Activated T-cell treated with anti-CD3 and anti-CD28 coated beads for 1 hour (primary cell): ENCODE measurements at places on chromosomes 11 and 22.
A peak's percentile ranks its signal among the peaks of the same experiment; 100 is the strongest.

GRCh38 chr11:49499117-49499516 is 290.7 kb upstream of the FOLH1 start:
- DNase-seq, result no peak

DNA sequence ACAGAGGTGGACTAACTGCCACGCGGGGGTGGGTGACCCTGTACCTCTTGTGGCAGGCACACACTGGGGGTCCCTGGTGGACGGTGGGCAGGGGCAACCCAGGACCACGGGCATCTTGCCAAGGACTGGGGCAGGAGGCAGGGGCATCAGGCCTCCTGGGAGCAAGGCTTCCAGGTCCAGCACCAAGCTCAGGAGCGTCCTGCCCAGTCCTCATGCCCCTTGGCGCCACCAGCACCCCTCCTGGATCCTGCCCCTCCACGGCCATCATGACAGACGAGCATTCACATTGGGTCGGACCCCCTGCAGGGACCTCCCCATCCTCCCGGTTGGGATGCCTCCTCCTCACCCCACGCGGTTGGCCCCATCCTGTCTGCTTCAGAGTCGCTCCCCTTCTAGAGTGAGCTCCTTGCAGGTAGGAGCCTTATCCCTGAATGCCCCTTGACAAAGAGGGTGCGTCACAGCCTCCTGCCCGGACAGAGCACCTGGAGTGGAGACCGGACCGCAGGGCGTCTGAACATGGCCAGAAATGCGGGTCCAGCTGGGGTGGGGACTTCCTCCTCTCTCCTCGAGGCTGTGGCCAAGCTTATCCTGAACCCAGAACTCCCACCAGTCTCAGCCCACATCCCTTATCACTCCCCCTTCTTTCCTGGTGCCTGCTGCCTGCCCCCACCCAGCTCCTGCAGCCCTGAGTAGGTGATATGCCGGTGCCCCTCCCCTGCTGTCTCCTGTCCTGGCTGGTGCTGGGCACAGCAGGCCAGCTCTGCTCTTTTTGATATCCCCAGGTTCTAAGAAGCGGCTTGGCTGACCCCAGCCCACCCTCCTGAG is 40.3 kb downstream of the IGF2 start:
- DNase-seq, result no peak

DNA sequence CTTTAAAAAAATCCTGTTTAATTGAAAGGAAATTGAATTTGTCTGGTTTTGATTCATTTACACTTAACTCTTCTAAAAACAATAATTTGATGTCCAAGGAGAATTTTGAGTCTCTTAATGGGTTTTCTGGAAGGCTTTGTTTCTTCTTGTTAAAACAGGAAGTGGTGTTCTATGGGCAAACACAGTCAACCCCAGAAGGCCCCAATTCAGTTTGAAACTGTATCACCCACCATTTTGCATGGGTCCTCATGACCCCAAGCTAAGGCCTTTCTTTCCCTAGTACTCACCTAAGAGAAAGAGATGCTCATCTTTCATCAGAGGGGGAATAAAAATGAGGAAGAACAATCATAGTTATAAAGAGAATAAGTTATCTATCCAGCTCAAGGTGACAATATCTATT is 10.6 kb downstream of the FLI1 start:
- no peak for DNase-seq

- no peak for DNase-seq
Measured at GRCh38 chr22:29320546-29320945, 5.0 kb upstream of the RASL10A start.

DNA sequence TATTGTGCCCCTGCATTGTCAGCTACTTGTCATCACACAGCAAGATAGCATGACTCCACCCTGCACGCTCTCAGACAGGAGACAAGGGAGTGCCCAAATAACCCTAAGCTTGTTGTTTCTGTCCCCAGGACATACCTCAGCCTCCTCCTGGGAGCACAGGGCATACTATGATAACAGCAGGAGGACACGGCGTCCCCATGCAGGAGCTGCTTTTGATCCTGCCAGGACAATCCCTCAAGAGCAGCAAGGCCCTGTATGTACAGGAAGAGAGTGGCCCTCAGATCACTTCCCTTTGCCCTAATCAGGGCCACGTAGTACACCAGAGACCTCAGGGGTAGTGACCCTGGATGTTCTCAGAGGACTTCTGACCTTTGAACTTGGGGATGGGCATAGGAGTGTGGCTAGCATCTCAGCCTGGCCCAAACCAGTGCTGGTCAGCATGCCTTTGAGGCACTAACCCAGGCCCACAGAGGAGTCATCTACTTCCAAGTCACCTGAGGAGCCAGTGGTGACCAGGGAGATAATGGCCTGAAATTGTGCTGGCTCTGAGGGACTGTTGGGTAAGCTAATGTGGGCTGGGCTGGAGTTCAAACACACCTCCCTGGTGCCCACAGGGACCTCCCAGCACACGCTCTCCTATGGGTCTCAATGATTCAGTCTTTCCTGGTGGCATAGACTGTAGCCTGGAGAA is 9.2 kb downstream of the APOA4 start:
- DNase-seq, result no peak

- DNase-seq, result peak; percentile 54
Measured at GRCh38 chr22:49825944-49826602, 1.6 kb downstream of the BRD1 start.

DNA sequence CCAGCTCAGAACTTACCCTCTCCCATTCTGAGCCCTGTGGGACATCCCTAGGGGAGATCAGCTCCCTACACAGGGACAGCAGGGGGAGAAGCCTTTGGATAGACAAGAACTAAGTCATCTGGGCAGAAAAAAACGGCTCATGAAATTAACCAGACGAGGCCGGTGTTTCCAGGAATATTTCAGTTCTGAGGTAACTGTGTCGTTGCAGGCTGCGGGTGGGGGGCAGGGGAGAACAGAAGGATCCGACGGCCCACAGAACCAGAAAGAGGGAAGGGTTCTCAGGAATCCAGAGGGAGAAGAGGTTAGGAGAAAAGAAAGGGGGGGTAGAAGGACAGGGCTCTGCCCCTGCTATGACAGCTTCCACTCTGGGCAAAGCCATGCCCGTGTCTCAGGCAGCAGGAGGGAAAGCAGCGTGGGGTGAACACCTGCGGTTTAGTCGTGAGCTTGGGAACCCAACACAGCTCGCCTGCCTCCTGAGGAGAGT is 3.6 kb downstream of the CLCF1 start:
- no peak for DNase-seq

GRCh38 chr11:131290185-131290584 is 80.2 kb upstream of the NTM start:
- no peak for DNase-seq

- DNase-seq, result no peak
Measured at GRCh38 chr11:115644856-115645255, 140.6 kb upstream of the CADM1 start.

GRCh38 chr22:39703091-39703490 is 132.5 kb downstream of the CACNA1I start:
- DNase-seq, result no peak

DNA sequence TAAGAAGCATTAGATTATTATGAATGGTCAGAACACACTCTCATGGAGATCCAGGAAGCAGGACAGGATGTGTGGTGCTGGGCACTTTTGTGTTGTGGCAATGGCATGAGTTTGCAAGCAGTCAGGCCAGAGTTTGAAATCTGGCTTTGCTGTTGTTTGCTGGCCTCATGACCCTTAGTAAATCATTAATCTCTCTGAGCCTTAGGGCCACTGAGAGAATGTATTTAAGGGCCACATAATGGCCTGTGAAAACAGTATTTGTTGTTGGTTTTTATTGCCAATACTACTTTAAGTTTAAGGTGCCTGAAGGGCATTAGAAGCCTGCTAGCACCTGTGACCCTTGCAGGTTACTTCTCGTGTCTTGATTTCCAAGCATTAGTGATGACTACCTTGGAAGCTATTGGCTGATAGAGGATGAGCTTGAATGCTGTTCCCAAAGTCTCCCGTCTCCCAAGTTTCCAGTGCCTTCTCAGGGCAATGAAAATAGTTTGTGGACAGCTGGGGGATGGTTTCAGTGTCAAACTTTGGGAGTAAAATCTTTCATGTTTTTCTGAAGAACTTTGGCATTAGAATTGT is 24.6 kb downstream of the STIM1 start:
- no peak for DNase-seq

GRCh38 chr11:11146830-11147229 is 206.2 kb downstream of the CSNK2A3 start:
- DNase-seq, result no peak

DNA sequence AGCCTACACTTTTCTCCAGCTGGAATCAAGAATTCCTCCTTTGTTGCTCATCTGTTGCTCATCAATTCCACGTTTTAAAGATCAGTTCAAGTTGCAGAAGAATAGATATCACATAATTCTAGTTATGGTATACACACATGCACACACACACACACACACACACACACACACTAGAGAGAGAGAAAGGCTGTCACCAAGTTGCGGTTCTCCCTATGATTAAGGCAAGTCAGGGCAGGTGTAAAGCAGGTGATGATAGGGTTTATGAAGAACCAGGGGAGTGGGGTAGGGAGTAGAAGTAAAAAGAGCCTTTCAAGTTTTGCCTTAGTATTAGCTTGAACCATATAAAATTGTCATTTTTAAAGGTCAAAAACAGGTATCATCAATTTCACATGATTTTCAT is 31.7 kb upstream of the TMPRSS4 start:
- DNase-seq, result no peak

DNA sequence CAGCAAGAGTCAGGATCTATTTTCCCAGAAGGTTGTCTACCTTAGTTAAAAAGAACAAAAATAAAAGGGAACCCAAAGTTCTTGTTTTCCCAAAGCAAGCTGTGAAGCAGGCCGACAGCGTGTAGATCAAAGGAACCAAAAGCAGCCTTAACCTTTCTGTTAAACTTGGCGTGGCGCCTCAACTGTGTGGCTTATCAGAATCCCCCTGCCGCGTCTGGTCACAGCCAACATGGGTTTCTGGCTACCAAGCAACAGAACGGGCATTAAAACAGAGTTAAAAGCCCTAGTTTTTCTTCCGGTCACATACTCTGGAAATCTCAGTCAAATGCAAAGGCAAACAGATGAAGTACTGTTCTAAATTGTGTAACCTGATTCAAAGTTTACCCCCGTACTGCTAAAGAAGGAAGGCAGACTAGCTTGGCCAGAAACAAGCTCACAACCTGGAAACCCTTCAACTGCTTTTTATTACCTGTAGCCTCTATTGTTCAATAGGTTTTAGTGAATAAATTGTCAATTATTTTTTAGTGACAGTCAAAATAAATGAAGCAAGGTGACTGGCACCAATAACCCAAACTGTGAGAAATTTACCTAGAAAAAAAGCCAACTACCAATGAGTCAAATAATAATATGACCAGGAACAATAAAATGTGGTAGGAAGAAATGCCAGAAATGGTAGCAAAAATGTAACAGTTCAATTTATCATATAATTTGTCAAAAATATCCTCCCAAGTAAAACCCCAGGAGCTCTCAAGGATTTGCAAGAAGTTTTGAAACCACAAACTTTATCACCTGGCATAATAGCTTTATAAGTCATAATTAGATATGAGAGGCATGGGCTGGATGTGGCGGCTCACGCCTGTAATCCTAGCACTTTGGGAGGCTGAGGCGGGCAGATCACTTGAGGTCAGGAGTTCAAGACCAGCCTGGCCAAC is 21.4 kb downstream of the CHKA start:
- peak; percentile 11 for DNase-seq

GRCh38 chr11:86398106-86398505 is 23.4 kb downstream of the CCDC81 start:
- no peak for DNase-seq

DNA sequence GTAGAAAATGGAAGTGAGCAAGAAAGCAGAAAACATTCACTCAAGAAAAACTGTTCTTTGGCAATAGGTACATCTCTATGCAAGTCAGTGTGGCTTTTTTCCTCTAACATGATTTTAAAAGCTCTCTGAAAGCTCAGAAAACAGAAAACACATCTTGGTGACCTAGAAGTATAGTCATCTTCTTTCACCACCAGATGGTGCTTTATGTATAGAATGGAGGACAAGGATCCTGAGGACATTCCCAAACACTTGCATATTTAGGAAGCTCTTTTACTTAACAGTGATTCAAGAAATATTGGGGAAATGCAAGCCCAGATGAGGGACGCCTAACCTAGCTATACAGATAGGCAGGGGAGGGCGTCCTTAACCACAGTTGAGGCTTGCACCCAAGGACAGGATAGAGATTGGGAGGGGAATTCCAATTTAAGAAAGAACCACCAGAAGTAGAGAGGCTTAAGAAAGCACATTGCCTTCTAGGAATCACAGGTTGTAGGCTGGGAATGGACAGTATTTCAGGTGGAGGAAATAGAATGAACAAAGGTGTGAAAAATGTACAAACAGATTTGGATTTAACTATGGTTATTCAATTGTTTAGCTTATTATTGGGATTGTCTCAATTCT is 13.8 kb upstream of the CCDC81 start:
- no peak for DNase-seq
